ENCODE measurements at places on chromosomes 2 and 18.

- DNase-seq, result no peak
Observed at GRCh38 chr18:2656237-2656980, 883 bp downstream of the SMCHD1 start.

GRCh38 chr2:88808083-88808482 is 116.6 kb downstream of the RPIA start:
- DNase-seq, result no peak

DNA sequence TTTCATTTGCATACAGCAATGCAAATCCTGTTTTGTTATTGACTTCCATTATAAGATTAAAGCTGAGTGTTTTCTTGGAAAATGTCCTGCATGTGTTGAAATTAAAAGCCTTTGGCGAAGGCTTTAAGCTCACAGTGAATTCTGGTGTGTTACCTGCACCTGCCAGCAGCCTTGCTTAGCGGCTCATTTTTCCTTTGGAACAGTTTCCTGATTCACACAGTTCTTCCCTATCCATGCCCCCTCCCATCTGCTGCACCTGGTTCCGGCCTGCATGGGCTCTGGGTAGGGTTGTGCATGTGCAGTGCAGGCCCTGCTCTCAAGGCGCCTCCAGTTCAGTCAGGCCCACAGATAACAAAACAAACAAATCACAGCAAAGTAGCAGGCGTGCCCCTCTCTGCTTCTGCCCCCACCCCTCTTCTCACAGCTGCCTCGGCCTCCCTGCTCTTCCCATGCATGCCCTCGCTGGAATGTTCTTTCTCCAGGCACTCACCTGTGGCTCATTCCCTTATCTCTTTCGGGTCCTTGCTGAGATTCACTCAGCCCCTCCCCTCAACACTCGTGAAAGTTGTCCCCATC is 15.8 kb downstream of the MTCL1 start:
- DNase-seq, result no peak

DNA sequence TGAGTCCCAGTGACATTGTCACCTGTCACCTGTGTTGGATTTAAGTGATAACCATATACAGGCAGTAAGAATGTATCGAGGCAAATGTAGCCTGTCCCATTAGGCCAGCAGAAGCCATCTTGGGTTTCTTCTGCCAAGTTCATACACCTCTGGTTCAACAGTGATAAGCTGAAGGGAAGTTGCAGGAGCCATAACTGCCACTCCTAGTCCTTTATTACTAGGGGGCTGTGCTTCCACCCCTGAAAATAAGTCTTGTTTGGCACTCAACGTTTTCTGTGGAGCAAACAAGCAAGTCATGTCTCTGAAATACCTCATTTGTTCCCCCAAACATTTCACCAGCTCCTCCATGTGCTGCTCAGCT is 58.1 kb upstream of the ALPP start:
- no peak for DNase-seq

- peak; percentile 64 for DNase-seq
Observed at GRCh38 chr2:57443973-57444521, 602.6 kb upstream of the VRK2 start.

GRCh38 chr2:68469935-68470334 is 2.5 kb downstream of the APLF start:
- DNase-seq, result no peak

- no peak for DNase-seq
Observed at GRCh38 chr2:98012561-98012991, 16.8 kb upstream of the TMEM131 start.

DNA sequence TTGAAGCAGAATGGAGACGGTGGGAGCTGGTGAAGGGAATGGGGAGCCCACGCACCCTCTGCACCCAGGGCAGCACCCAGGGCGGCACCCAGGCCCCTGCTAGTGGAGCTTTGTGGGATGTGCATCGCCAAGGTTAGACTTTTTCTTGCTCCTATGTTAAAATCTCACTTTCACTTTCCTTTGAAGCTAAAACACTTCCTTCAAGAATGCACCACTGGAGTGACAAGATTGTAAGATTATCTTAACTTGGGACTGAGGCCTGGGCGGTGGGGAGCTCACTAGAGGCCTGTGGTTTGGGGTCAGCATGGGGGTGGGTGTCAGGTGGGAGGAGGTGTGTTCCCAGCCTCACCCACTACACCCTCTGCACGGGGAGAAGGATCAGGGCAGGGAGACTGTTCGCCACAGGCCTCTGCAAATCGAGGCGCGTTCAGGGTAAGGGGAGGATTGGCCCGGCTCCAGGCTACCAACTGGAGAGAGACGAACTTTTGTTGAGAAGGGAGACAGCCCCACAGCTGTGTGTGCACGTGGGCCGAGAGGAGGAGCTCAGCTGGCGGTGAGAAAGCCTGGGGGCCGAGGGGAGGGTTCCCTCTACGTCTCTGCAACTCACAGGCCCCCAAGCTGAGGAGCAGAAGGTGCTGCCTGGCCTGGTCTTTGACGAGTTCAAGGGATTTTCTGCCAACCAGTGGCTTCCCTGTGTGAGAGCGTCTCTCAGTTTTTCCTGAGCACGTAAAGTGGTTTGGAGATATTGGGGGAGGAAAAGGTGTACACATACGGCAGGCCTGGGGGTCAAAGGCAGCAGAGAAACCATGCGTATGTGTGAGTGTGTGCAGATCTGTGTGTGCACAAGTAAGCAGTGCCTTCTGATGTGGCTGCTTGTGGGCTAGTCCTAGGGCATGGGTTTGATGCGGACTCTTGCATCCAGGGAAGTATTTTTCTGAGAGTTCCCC is 147.7 kb downstream of the KLHL29 start:
- DNase-seq, result no peak

DNA sequence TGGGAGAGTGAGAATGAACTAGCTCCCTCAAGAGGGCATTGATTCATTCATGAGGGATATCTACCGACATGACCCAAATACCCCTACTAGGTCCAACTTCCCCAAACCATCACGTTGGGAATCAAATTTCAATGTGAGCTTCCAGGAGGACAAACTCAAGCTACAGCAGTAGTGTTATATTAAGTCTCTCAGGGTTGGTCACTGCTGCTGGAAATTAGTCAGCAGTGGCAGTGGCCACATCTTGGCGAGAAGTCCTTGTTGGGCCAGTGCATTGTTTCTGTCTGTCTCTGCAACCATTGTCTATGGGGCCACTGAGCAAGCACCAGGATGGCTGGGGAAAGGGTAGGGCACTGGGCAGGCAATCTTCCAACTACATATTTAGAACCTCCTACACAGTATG is 47.5 kb downstream of the THUMPD2 start:
- no peak for DNase-seq

DNA sequence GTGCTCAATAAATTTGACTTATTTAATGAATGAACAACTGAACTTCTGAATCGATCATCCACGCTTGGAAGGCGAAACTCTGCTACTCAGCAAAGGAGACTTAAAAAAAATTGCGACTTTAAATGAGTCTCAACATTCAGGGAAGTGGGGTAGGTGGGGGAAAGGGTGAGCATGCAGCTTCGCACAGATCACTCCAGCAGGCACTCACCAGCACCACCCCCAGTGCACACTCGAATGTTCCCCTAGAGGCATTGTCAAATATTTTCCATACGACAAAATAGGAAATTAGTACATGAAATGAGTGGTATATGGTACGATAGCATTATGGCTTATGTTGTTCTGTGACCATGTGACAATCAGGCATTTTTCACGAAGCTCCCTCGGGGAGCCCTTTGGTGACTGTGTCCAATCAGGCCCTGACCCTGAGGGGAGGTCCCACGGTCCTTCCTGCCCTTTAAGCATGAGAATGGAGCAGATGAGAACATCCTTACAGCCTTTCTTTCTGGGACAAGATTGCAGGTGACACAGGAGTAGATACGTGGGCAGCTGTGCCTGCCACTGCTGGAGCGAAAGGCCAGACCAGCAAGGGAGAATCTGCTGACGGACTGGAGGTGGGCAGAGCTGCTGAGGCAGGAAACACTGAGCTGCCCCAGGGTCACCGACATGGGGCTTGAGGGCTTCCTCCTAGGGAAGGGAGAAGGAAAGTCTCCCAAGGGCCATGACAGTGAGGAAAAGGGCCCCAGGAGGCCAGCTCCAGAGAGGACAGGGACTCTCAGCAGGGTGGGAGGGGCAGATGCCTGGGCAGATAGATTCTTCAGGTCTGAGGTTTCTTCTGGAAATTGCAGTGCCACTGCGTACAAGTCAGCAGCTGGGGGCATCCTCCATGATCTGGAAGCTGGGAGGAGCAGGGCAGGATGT is 101.3 kb upstream of the ID2 start:
- DNase-seq, result no peak

GRCh38 chr2:88188748-88189147 is 18.6 kb downstream of the THNSL2 start:
- DNase-seq, result no peak
